ENCODE measurements at places on chromosomes 7 and 10.

DNA sequence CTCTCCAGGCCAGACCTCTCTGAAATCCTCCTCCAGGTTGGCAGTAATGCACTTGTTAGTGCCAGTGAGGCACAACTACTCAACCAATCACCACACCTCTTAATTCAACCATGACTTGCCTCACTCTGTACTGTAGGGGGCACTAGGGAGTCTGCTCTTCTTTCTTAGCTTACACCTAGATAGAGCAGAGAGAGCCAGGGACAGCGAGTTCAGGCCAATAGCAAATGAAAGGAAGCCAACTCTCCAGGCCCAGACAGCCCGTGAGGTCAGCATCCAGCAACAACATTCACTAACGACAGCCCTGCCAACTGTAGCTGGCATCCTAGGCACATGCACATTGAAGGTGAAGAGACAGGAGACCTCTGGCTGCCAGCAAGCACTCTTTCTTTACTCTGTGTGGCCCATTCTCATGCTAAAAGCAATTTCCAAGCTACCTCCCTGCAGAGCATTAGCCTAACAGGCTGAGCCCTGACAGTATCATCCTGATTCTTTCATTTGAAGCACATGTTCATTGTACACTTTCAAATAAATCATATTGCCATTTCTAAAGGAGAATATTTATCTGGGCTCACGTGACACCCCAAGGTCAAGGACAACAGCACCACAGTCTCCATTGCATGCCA lies 136.3 kb downstream of the DPY19L1 start:
- no peak for DNase-seq

DNA sequence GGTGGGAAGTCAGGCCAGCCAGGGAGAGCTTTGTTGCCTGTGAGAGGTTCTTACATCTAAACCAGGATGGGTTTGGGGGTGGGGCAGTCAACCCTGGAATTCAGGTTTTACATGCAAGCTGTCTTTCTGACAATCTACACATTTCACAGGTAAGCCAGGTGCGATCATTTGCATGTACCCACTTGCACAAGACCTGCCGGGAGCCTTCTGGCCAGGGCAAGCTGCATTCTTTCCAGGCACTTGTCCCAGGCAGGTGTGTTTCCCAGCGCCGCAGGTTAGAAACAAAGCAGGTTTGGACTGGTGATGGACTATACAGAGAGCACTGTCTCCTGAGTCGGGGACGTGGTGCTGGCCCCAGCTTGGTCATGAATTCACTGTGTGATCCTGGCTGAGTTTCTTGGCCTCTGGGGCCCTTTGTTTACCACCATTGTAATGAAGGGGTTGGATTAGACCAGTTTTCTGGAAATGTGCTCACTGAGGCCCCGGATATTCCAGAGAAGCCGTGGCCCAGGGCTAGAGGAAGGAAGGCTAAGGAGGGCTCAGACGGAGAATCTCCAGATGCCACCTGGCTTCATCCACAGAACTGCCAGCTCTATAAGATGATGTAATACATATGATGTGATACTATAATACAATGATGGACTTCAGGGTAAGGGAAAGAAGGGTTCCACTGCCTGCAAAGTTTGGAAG lies 205.2 kb upstream of the SVIL start:
- no peak for DNase-seq

DNA sequence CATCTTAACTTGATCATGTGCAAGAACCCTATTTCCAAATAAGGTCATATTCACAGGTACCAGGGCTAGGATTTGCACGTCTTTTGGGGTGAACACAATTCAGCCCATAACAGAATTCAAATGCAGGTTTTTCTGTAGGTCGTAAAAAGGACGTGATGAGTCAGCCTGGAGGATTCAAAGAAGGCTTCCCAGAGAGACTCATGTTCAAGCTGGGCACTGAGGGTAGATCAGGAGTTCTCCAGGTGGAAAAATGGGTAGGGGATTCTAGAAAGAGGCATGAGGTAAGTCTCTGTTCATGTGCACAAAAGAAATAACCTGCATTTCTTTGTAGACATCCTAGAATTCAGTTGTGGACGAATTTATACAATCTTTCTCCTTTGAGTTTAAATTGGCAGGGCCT lies 160.4 kb downstream of the RPS24 start:
- DNase-seq, result no peak

GRCh38 chr10:47405857-47406547 lies 21.9 kb upstream of the ZNF488 start:
- no peak for DNase-seq

DNA sequence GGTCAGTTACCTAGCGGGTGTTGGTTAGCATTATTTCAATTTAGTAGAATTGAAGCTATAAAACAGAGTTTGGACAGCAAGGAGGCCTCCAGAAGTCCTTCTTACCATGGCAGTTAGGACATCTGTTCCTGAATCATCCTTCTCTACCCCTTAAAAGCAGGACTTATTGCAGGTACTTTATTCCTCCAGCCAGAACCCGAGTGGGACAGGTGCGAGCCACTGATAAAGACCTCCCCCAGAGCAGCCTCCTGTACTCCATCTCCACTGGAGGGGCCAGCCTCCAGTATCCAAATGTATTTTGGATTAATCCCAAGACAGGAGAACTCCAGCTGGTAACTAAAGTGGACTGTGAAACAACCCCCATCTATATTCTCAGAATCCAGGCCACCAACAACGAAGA lies 54.6 kb downstream of the CDHR3 start:
- DNase-seq, result no peak

DNA sequence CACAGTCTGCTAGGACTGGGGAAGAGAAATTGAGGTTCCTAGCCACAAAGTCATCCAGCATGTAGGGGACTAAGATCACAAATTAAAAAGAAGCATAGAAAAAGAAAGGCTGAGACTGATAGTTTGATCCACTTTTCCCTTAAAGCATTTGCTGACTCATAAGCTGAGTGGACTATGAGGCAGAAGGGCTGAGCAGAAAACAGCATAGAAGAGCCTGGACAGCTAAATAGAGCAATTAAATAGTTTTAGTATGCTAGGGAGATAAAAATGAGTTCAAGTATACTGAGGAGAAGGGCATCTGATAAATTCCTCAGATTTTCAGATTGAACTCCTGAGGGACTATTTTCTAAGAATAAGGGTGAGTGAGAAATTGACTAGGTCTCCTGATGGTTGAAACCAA lies 155.9 kb upstream of the EGR2 start:
- DNase-seq, result no peak

DNA sequence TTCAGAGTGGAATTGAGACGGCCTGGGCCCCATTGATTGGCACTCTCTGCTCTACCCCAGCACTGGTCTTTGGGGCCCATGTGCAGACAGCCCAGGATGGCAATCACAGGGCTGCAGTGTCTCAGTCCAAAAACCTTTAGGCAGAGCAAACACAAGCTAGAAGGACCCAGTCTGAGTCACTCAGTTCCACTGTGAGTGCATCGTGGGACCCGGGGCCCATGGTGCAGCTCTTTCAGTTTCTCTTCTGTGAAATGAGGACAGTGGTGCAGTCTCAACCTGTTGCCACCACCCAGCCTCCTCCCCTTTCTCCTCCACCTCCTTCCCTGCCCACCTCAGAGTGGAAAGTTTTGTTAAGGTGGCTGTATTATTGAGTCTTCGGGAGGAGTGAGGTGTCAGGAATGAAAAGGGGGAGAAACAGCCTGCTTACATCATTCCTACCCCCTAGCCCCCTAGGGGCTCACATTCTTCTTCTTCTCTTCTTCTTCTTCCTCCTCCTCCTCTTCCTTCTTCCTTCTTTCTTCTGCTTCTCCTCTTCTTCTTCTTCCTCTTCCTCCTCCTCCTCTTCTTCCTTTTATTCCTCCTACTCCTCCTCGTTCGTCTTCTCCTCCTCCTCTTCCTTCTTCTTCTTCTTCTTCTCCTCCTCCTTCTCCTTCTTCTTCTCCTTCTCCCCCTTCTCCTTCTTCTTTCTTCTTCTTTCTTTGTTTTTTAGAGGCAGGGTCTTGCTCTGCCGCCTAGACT lies 19.5 kb upstream of the CARD11 start:
- DNase-seq, result peak; percentile 84

- no peak for DNase-seq
These were observed 218.3 kb downstream of the CRPPA start for GRCh38 chr7:16203065-16203464.

GRCh38 chr10:103153302-103154197 lies 39.5 kb downstream of the NT5C2 start:
- DNase-seq, result no peak

DNA sequence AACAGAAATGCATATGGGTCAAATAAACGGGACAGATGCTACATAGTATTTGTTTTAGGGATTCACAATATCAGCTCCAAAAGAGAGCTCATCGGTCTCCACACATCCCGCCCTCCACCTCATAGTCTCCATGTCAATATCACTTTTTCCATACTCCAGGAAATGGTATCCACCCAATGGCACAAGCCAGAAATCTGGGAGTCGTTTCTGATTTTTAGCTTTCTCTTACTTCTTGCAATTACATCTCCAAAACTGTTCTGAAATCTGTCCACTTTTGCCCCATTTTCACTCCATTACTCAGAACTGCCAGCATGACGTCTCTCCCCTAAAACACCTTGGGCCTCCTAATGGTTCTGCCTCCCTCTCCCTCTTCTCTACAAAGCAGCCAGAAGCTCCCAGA lies 47.4 kb upstream of the EZH2 start:
- no peak for DNase-seq

GRCh38 chr7:138456220-138456619 lies 3.8 kb upstream of the TRIM24 start:
- no peak for DNase-seq

- no peak for DNase-seq
These were observed 55.3 kb downstream of the NEURL1 start for GRCh38 chr10:103548581-103549348.

GRCh38 chr7:117652943-117653680 lies 173.3 kb downstream of the CFTR start:
- DNase-seq, result no peak

- DNase-seq, result no peak
These were observed 48.1 kb upstream of the GLCCI1 start for GRCh38 chr7:7920481-7920880.

- no peak for DNase-seq
These were observed 11.5 kb upstream of the MINDY3 start for GRCh38 chr10:15871823-15872222.

GRCh38 chr10:77351386-77351785 lies 286.2 kb downstream of the KCNMA1 start:
- DNase-seq, result no peak

DNA sequence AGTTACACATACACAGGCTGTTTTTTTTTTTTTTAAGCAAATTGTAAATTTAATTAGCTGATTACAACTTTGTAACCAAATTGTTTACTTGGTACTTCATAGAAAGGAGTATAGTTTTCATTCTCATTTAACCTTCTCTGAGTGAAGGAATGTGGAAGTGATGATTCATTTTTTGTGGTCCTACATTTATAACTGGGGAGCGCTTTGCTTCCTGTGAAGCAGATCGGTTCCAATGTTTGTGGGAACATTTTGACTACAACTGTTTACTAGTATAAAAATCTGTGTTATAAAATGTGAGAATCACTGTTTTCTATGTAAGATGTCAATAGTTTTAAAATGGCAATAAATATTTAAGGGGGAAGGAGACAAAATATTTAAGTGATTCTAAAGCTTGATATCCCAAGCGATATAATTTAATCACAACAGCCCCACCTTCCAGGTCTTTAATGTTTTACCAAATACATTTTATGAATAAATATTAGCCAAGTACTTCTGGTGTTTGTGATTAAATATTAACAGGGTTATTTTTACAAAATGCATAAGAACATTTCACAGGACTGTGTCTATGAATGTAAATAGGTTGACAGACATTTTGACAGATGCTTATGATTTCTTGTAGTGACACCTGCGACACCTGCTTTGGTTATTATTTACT lies 57.1 kb downstream of the NXPH1 start:
- no peak for DNase-seq

DNA sequence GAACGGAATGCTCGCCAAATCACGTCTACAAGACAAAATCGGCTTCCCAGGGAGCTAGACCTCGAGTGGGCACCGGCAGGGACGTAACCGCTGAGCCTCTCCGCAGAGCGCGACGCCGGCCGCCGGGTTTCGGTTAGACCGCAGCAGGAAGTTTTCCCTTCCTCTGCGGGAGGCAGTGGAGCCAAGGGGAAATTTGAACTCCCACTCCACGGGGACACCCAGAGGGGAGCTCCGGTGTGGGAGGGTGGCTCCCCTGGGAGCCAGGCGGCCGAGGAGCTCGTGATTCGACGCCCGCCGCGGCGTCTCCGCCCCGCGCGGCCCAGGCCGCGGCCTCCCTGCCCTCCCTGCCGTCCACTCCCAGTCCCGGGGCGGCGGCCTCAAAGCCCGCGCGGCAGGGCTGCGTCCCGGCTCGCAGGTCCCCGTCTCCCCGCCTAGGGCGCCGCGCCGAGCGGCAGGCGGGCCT lies 426 bp downstream of the SYPL1 start:
- peak; percentile 49 for DNase-seq

DNA sequence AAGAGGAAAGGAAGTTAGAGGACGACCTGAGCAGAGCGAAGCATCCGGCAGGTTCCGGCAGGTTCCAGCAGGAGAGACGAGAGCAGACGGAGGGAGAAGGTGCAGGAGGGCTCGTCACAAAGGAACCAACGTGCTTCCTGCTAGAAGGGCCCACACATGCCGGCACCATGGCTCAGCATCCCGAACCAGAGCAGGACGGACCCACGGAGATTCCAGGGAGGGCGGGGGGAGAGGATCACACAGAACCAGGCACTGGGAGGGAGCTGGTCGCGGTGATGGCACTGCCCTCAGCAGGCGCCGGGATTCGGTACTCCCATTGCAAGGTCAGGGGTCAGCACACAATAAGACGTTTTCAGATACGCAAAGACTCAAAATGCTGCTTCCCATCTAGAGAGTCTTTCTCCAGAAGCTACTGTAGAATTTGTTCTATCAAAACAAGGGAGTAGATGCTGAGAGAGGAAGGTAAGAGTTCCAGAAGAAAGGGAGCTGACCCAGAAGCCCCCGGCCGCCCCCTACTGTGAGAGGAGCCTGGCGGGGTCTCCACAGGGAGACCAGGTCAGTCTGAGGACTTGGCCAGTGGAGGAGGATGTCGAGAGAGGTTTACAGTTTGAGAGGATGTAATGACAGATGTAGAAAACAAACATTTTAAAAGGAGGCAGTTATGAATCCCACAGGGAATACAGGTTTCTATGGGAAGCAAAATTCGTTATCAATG lies 23.6 kb upstream of the PWWP2B start:
- DNase-seq, result no peak

- no peak for DNase-seq
These were observed 162.3 kb downstream of the SEM1 start for GRCh38 chr7:96547371-96547811.

DNA sequence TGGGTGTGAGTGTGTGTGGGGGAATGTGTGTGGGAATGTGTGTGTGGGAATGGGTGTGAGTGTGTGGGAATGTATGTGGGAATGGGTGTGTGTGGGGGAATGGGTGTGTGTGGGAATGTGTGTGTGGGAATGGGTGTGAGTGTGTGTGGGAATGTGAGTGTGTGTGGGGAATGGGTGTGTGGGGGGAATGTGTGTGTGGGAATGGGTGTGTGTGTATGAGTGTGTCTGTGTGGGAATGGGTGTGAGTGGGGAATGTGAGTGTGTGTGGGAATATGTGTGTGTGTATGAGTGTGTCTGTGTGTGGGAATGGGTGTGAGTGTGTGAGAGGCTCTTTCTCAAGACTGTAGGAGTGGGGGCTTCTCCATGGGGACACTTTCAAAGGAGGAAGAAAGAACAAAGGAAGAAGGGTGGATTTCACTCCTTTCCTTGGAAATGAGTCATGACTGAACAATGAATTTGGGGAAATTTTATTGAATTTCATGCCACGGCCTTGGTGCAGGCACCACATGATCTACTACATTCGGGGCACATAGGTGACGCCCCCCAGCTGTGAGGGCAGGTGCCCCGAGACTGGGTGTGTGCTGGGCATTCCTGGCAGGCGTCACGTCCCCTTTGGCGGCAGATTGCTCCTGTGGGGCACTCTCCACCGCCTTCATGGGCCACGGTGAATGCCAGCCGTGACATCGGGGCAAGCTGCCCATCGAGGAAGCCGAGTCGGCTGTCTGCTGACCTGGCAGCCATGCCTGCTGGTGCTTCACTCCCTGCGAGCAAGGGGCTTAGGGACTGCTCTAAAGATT lies 88.8 kb upstream of the INSIG1 start:
- no peak for DNase-seq

Measured in stimulated activated CD4-positive, alpha-beta T cell treated with anti-CD3 and anti-CD28 coated beads, Interleukin-2, amount 100 ng/mL, for 24 hours (primary cell).